ENCODE measurements at places on chromosomes 2 and 18.
A peak's percentile ranks its signal among the peaks of the same experiment; 100 is the strongest.

DNA sequence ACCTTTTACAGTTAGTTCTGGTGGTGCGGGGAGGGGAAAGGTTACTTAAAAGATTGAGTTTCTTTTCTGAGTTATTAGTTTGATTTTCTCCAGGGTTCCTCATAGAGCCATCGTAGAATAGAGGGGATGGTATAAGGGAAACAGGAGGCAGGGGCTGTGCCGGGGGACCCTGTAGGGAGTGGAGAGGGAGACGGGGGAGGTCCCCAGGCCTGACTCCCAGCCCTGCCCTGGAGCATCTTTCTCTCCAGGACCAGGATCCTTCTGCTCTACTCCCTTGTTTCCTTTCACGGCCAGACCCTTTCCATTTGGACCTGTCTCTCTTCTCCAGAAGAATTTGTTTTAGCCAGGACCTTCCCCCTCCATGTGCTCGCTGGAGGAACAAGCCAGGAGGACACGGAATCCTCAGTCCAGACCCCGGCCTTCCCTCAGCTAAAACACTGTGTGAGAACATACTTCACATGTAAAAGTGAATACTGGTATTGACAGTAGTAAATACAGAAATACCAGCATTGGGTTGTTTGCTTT lies 35.4 kb downstream of the DGKD start:
- no peak for DNase-seq

DNA sequence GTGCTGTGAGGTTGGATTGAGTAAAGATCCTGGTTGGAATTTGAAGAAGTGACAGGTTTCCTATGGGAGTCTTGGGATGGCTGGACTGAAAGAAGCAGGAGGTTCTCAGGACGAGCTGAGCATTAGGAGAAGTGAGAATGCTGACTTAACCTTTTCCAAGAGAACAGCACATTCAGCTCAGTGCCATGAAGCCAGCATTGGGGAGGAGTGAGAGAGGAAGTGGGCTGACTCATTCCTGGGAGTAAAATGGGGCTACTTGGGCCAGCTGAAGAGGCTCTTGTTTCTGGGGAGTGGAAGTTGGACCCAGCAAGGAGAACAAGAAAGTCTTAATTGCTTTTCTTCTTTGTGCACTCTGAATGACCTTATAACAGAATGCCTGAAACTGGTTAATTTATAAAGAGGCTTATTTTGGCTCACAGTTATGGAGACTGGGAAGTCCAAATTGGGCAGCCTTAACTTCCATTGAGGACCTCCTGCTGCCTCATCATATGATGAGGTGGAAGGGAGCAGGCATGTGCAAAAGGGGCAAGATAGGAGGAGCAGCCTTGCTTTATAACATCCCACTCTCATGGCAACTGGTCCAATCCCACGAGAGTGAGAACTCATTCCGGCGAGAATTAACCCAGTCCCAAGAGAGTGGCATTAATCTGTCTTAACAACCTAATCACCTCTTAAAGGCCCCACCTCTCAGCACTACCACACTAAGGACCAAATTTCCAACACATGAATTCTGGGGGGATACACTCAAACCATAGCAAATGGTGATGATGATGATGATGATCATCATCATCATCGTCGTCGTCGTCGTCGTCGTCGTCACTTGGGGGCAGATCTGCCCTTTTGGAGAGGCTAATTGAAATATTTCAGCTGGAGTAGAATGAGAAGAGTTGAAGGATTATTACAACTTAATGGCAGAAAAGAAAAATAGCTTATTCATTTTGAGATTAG lies 26.1 kb downstream of the DGUOK start:
- no peak for DNase-seq

DNA sequence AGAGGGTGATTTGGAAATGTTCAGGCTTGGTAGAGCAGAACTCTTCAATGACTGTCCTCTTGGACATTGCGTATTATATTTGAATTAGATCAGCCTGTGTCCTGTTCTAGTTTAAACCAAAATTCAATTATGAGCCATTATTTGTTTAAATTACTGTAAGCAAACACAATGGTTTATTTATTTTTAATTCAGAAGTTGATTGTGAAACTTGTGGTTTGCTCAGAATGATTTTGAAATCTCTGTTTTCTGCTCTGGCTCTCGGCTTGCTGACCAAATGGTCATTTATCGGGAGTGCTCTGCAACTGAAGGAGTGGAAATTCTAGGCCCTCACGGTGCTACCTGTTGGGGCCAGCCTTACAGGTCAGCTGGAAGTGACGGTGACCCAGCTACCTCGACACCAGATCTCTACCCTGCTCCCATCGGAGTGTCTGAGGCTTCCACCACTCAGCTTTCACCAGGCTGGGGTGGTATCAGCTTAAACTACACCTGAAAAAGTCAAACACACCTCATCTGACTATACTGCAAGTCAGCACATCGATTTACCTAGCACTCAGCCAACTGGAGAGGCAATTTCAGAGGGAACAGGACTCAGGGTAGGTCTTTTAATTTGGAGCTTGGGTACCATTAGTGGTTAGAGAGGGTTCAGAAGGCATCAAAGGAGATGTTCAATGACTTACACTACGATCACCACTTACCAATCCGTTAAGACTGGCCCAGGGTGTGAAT lies 36.8 kb upstream of the GPD2 start:
- DNase-seq = no peak

DNA sequence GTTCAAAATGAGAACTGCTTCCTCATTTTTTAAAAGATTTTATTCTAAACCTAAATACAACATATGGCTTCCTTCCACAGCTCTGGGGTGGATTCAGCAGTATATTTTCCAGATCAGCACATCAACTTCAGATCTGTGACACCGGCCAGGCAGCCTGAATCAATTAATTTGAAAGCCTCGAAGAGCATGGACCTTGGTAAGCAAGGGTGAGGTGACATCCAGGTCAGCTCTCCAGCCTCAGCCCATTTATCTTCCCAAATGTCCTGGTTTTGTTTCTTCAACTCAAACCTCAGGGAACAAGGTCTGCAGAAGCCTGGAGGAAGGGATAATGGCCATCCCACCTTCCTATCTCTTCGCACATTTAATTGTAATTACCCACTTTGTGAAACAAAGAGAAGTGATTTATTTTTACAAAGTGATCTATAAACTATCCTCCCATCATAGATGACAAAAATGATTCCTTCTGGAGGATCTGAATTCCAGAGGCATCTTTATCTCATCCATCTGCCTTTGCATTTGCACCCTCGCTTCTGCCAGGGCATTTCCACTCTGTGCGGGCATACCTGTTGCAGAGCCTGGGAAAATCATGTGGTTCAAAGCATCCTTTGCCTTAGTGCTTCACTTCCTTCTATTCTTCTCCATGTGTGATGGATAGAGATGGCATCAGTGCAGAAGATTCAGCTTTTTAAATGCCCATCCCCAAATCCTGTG lies 489.0 kb upstream of the NRP2 start:
- no peak for DNase-seq

- DNase-seq = no peak
Observed at GRCh38 chr2:16311521-16312440, 353.9 kb downstream of the CYRIA start.

DNA sequence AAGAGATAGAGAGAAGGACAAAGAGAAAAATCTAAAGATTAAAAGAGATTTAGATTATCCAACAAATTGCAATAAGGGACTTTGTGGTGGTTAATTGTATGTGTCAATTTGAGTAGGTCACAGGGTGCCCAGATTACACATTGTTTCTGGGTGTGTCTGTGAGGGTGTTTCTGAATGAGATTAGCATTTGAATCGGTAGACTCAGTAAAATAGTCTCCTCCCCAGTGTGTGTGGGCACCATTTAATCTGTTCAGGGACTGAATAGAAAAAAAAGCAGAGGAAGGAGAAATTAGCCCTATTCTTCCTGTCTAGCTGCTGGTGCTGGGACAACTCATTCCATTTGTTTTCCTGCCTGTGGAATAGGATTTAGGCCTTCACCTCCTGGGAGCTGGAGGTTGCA lies 339.8 kb upstream of the EPHA4 start:
- peak; percentile 97 for DNase-seq

DNA sequence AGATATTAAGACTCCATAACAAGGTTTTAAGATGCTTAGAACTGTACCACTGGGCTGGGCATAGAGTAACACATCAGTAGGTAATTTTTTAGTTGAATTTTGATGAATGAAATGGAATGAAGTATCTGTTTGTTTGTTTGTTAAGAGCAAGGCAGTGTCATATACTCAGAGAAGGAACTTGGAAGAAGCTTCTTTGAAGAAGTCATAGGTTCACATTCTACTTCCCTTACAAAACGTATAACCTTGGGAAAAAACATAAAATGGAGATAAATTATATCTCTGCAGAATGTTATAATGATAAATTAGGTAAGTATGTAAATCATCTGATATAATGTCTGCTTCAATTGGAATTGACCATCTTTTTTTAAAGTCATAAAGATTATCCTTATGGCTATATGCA lies 122.1 kb upstream of the SLC39A10 start:
- DNase-seq = no peak

DNA sequence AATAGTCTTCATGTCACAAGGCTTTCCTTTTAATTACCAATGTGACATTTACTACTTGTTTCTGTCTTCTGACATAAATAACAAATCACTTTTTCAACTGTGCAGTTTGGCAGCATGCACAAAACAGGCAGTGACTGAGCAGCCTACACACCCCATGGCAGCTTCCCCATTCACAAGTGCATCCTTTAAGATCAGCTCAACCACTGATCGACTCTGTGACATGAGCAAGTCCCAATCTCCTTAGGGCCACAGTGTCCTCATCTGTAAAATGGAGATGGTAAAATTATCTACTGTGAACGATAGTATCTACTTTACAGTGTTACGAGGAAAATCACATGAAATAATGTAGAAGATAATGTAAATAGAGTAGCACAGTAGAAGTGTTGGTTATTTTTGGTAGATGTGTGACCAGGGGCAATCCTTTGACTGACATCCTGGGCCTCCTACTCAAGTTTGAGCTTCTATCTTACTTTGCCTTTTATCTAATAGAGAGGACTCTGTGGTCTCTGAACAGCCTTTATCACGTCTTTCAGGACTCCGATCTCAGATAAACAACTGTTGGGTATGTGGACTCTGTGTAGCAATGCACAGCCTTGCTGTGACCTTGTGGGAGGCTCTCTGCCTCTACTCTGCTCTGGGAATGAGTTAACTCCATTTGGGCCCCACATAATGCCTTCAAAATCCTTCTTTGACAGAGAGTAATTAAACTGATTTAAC lies 120.6 kb downstream of the PIGN start:
- DNase-seq = no peak

DNA sequence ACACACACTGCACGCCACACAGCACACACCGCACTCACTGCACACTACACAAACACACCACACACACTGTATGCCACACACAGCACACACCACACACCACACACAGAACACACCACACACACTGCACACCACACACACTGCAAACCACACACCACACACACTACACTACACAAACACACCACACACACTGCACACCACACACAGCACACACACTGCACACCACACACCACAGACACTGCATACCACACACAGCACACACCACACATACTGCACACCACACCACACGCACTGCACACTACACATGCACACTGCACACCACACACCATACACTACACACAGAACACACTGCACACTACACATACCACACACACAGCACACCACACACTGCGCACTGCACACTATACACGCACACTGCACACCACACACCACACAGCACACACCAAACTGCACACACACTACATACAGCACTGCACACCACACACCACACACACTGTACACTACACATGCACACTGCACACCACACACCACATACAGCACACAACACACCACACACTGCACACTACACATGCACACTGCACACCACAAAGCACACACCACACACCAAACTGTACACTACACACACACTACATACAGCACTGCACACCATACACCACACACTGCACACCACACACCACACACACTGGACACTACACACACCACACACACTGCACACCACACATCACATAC lies 59.6 kb downstream of the ASB1 start:
- no peak for DNase-seq

GRCh38 chr2:37713258-37713700 lies 41.8 kb upstream of the CDC42EP3 start:
- no peak for DNase-seq

Measured in HAP-1 (cell line).